ENCODE measurements at places on chromosomes 5 and 9. TPM values are rescaled to one million over a fixed set of nuclear protein-coding genes. Genes with fewer than 3 reads are reported as not detected.

EIF4E1B gene
- total RNA-seq, result not detected

GPX3 gene
- 2,480 TPM for total RNA-seq

DNA sequence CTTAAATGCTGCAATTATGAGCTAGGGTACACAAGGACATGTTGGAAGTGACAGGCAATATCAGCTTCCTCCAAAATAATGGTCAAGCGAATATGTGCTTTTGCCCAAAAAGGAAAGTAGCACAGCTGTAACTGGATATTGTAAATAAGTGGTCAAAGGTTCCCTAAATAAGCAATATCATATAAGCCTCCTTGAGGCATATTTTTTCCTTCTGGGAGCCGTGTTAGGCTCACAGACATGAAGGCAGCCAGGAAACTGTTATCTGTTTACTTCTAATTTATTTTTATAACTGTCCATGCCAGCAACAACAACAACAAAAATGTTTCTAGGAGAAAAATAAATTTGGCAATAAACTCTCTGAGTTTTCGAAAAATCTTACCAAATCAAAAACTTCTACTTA is 648.3 kb downstream of the PDE4D start:
- no peak for DNase-seq

GRCh38 chr9:114327749-114328148 is 1.9 kb upstream of the ORM2 start:
- DNase-seq, result no peak
